ENCODE measurements at places on chromosomes 1 and 21.

GRCh38 chr21:41777951-41778815 is 11.3 kb upstream of the RIPK4 start:
- no peak for DNase-seq

- DNase-seq: no peak
Observed at GRCh38 chr1:218341325-218341724, 3.8 kb upstream of the TGFB2 start.

GRCh38 chr1:185279571-185279970 is 37.5 kb downstream of the IVNS1ABP start:
- no peak for DNase-seq

DNA sequence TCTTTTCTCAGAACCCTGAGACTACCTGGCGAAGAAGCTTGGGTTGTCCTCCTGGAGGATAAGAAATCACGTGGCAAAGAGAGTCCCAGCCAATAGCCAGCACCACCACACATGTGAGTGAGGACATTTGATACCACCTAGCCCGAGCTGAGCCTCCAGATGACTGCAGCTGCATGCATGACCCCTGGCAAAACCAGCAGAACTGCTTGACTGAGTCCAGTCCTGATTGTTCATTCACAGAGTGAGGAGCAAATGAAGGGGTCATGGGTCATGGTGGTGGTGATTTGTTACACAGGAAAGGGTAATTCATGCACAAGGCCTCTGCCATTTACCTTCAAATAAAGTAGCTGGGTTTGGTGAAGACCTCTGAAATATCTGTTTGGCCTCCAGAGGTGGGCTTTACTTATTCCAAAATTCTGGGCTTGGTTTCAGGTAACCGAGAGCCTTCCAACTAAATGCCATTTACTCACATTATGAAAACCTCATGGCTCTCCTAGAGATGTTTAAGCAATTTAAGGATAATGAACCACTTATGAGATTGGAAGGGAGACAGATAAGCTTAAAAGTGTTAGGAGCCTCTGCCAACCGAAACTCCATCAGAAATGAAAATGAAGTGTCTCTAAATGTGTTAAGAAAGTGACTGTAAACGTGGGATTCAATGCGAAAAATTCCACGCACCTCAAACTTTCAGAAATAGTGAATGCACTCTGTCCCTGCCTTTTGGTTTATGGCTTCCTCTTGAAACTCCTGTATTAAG is 163.3 kb downstream of the SLC35F3 start:
- DNase-seq: no peak

DNA sequence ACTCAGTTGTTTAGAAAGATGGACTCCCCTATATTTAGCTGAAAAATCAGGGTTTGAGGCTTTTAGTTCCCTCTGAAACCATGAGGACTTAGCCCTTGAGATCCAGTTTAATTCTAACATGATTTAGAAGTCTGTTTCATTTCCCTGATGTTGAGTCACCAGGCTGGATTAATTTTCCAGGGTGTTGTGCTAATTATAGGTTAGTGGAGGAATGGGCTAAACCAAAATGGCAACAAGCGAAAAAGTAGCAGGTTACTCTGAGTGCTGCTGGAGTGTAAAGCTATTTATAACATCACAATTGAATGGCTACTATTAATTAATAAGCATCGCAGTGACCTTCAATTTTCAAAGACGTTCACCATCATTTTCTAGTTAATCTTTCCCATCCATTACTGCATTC is 15.5 kb upstream of the USP24 start:
- no peak for DNase-seq

Data from activated CD4-positive, alpha-beta T cell treated with anti-CD3 and anti-CD28 coated beads, Interleukin-2, amount 50 U/mL, for 4 hours (primary cell).